ENCODE measurements at places on chromosomes 16 and 17.

- DNase-seq = no peak
Measured at GRCh38 chr16:66113223-66113622, 253.3 kb upstream of the CDH5 start.

- DNase-seq = no peak
Measured at GRCh38 chr17:61416211-61416539, 16.5 kb downstream of the TBX2 start.

DNA sequence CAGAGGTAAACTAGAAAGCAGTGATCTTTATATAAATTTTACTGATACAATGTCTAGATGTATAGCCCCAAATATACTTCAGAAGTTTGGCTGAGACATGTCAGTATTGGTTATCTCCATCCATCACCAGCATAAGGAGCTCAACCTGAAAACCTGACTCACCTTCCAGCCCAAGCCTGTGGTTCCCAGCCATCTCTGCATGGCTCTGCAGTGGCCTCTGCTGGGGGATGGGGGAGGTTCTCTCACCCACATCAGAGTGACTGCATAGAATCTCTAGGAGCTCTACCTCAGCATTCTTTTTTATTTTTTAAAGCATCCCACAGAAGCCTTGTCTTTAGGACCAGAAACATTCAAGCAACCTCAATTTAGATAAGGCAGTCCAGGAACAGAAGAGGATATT lies 27.3 kb downstream of the USP7 start:
- DNase-seq = peak; percentile 55

GRCh38 chr16:583470-583814 lies 6.4 kb upstream of the RAB40C start:
- DNase-seq = no peak

- DNase-seq = no peak
Measured at GRCh38 chr17:34313164-34313563, 6.1 kb upstream of the CCL8 start.

DNA sequence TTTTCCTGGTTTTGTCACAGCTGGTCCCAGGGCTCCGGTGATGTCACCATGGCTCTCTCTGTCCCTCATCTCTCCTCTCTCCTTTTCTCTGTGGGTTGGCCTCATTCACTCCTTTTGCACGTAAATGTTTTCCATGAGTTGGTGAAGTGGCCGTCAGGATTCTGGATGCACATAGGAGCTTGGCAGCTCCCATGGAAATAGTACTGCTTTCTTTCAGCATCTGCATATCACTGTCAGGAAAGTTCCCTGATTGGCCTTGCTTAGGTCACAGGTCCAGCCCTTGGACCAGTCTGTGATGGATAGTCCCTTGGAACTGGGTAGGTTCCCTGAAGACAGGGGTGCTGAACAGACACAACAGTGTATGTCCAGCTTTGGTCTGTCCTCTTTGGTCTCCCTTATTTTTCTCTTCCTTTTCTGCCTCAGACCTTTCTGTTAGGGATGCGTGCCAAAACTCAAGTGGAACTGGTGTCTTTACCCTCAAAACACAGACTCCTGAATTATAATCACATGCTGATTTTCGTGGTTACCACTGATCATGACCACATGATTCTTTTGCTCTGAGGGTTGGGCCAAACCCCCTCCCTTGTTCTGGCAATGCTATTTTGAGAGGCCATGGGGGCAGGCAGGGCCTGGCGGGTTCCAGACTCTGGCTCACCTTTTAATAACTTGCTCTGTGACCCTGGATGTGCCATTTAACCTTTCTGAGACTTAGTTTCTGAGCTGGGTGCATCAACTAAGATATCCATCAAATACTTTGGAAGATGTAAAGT lies 99.0 kb downstream of the MSI2 start:
- no peak for DNase-seq

GRCh38 chr17:72466199-72466598 lies 345.4 kb downstream of the SOX9 start:
- DNase-seq = no peak

DNA sequence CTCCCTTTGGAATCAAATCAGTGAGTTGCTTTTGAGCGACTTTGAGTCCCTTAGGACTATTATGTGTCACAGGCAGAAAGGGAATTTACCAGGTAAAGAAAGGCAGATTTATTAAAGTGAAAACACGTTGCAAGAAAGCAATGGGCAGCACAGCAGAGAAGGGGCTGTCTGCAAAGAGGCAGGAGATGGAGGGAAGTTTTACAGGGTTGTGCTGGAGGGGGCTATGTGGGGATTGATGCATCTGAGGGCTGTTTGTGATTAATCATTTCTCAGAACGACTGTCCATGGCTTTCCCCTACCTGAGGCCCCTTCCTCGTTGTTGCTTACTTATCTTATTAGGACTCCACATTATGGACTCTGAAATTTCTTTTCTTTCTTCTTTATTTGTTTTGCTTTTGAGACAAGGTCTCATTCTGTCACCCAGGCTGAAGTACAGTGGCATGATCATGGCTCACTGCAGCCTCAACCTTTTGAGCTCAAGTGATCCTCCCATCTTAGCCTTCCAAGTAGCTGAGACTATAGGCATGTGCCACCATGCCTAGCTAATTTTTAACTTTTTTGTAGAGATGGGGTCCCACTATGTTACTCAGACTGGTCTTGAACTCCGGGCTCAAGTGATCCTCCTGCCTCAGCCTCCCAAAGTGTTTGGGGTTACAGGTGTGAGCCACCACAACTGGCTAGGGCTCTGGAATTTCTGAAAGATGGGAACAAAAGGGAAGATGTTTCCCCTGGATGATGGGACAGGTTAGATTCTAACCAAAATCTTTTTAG lies 5.5 kb downstream of the WWP2 start:
- DNase-seq = no peak

DNA sequence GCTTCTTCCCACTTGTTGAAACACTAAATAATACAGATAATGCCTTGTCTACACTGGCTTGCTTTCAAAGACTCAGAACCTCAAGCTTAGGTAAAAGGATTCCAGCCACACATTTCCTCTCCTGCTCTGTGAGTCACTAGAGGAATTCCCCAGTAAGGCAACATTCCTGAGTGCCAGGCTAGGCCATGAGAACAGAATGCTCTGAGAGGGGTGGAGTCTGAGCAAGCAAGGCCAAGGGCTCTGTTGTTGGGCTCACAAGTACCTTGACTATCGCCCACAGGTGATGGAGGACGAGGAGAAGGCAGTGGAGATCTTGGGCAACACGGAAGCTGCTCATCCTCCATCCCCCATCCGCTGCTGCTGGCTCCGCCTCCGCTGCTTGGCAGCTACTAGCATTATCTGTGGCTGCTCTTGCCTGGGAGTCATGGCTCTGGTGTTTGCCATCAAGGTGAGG lies 6.7 kb upstream of the PHKG2 start:
- no peak for DNase-seq

- no peak for DNase-seq
Measured at GRCh38 chr17:16973760-16974540, 2.0 kb upstream of the TNFRSF13B start.

DNA sequence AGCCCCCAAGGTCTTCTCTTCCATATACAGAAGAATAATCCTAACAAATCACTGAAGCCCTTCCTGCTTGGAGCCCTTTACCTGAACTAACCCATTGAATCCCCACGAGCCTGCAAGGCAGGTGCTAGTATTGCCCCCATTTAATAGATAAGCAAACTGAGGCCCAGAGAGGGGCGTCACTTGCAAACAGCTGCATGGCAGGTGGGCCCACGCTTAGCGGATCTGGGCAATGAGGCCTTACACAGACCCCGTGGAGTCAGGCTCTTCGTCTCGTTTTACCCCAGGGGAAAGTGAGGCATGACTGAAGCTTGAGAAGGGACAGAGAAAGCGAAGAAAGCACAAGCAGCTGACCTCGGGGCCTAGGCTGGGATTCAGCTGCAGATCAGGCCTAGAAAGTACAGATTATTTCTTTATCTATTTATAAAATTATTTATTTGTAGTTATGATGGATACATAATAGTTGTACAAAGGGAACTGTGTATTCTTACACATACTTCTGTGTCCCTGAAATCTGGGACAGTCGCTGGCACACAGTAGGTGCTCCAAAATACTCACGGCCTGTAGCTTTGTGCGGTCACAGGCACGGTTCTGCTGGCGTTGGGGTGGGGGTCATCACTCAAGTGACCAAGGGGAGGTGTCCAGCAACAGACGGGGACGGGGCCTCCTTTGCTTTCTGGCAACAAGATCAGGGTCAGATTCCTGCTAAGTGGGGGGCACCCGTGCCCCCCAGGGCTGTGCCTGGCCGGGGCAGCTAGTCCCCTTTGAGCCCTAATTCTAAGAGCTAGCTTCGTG lies 223.2 kb upstream of the GSE1 start:
- DNase-seq = no peak

GRCh38 chr17:40198576-40198975 lies 20.5 kb upstream of the WIPF2 start:
- no peak for DNase-seq

GRCh38 chr17:56678249-56679114 lies 85.0 kb downstream of the NOG start:
- DNase-seq = no peak

- no peak for DNase-seq
Measured at GRCh38 chr17:16930571-16931317, 41.2 kb downstream of the TNFRSF13B start.

GRCh38 chr16:85573696-85574641 lies 39.2 kb upstream of the GSE1 start:
- no peak for DNase-seq

DNA sequence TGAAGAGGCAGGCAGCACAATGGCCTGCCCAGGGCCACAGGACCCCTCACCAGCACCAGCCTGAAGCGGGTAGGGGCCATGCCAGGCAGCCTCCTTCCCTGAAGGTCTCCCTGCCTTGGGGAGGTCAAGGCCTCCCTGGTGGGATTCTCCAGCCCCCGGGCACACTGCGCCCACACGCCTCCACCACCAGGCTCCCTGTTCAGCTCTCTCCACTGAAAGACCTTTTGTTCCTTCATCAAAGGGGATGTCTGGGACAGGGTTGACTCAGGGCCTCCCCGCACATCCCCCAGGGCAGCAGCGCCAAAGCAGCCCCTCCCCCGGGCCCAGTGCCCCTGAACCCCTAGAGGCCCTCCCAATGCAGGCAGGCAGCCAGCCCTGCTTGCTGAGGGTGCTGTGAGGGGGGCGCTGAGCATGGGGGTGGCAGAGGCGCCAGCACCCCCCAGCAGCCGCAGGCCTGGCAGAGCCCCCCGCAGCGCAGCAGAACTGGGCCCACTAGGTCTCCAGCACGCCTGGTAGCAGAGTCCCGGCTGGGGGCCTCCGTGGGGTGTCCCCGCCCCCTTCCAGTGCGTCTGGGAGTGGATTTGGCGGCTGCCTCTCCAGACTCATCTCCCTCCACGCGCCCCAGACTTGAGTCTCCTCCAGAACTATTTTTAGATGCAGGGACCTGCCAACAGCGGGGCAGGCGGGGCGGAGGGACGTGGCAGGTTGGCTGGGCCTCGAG lies 13.1 kb downstream of the BCAR1 start:
- no peak for DNase-seq

GRCh38 chr17:66930933-66931332 lies 33.6 kb upstream of the CACNG4 start:
- no peak for DNase-seq

GRCh38 chr17:41511116-41511515 lies 5.7 kb upstream of the KRT13 start:
- DNase-seq = no peak

GRCh38 chr16:85687651-85688471 lies 893 bp downstream of the GINS2 start:
- DNase-seq = no peak

GRCh38 chr17:9611557-9611956 lies 33.8 kb upstream of the USP43 start:
- DNase-seq = no peak

DNA sequence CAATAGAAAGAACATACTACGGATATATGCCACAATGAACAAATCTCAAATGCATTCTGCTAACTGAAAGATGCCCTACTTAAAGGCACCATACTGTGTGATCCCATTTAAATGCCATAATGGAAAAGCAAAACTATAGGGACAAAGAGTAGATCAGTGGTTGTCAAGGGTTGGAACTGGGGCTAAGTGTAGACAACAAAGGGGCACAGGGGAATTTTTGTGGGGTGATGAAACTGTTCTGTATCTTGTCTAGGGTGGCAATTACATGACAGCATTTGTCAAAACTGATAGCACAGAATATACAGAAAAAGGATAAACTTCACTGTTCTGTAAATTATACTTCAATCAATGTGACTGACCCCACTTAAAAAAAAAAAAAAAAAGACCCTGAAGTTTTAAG lies 17.7 kb downstream of the GFOD2 start:
- DNase-seq = no peak

- no peak for DNase-seq
Measured at GRCh38 chr17:73283841-73284282, 22.2 kb upstream of the CPSF4L start.

DNA sequence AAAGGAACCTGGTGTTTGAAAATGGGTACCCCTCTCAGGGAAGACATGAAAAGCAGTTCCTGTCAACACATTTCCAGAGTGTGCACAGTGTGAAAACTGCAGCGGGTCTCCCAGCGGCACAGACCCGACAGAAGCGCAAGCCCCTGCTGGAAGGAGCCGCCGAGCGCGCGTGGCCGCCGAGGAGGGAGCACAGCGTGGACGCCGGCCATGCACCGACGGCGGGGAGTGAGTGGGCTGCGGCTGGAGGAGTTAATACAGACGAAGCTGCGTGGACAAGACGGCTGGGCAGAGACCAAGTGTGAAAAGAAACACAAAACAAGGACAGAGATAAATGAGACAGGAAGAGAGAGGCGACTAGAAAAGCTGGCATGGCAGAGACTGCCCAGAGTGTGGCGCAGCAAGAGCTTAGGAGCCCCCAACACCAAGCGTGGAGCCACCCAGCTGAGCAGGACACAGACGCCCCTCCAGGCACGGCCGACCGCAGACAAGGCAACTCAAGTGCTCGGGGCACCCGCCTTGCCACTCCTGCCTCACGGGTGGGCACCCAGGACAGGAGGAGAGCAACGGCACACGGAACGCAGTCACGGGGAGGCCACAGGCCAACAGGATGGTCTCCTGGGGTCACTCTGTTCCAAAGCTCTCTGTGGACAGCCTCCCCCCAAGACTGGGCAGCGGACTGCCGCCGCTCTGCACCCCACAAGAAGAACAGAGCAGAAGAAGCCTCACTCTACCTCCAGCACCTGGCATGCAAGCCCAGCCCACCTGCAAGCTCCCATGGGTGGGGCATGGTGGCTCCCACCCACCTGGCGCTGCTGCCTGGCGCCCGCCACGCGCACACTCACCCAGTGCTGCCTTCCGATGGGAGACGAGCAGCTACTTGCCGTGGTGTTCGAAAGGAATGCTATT lies 16.5 kb downstream of the SLC16A3 start:
- no peak for DNase-seq

DNA sequence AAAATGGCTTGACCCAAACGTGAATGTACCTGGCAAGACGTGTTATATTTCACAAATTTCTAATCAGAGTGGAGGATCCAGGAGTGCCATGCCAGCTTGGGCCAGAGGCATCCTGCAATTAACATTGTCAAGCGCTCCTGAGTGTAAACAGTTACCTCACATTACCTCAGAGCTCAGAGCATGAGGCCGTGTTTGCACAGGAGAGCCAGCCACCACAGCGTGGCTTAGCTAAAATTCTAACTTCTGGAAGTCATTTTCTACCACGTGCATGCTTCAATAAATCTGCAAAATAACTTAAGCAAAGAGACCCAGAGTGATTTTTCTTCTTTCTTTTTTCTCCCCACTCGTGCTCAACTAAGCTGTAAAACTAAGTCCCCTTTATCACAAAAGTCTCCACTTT lies 769.0 kb downstream of the KCNJ2 start:
- no peak for DNase-seq

Data from stimulated activated CD8-positive, alpha-beta memory T cell treated with anti-CD3 and anti-CD28 coated beads, Interleukin-4, amount 100 ng/mL, for 1 hour (primary cell).